ENCODE measurements at places on chromosomes 1 and 21.
A peak's percentile ranks its signal among the peaks of the same experiment; 100 is the strongest.

DNA sequence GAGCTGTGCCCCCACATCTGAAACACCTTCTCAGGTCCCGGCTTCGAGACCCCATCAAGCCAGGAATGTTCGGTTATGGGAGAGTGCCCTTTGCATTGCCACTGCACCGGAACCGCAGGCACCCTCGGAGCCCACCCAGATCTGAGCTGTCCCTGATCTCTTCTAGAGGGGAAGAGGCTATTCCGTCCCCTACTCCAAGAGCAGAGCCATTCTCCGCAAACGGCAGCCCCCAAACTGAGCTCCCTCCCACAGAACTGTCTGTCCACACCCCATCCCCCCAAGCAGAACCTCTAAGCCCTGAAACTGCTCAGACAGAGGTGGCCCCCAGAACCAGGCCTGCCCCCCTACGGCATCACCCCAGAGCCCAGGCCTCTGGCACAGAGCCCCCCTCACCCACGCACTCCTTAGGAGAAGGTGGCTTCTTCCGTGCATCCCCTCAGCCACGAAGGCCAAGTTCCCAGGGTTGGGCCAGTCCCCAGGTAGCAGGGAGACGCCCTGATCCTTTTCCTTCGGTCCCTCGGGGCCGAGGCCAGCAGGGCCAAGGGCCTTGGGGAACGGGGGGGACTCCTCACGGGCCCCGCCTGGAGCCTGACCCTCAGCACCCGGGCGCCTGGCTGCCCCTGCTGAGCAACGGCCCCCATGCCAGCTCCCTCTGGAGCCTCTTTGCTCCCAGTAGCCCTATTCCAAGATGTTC, 4.3 kb downstream of the ADAMTSL4 start:
- DNase-seq: no peak

GRCh38 chr1:231139659-231140654, 21.9 kb upstream of the TRIM67 start:
- no peak for DNase-seq

DNA sequence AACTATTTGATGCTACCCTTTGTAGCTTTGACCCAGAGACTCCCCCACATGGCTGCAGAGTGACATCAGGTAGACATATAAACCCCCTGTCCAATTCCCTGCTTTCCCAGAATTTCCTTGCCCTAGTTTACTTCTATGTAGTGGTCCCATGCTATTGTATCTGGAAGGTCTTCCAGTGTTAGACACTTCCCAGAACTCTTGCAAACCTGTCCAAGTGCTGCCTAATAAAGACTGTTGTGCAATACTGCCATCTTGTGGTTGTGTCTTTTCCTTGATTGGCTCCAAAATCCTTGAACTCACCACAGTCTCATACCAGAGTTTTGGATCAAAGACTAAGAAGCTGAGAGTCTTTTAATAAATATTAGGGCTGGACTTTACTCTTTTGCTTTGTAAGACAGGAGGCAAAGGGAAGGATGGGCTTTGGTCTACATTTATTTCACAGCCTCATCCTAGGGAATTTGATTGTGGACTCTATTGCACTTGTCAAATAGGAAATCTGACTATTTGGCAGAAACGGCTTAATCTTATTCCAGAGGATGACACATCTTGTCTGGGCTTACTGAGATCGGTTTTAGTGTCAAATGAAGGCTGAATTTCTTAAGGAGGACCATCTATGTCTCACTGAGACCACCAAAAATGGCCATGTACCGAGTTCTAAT, 169.9 kb downstream of the LRRC7 start:
- peak; percentile 36 for DNase-seq

DNA sequence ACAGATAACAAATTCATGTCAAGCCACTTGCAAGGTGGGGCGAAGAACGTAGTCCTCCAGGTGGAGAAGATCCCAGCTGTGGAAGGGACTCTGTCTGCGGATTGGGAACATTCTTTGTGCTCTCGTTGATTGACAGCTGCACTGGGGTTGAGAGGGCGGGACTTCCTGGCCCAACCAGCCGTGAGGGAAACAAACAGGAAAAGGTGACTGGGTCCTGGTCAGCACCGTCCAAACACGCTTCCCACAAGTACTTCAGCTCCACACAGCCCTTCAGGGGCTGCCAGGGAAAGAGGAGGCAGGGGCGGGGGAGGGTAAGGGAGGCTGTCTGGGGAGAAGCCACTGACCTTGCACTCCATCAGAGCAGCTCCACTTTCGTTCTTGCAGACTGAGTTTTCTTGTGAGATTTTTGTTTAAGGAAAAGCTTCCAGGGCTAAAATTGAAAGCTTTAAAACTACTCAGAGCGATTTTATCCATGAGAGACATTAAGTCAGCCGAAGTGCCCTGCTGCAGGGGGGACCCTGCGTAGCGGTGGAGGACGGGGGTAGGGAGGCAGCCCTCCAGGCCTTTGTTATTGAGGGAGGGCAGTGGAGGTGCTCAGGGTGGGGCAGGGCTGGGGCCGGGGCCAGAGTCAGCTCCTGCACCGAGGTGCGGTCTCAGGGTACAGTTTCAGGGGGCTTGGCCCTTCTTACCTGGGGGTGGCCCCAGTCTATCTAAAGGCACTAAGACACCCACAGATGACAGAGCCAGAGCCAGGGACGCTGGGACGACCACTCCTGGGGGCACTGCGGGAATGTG, 21.6 kb upstream of the STUM start:
- DNase-seq: no peak

DNA sequence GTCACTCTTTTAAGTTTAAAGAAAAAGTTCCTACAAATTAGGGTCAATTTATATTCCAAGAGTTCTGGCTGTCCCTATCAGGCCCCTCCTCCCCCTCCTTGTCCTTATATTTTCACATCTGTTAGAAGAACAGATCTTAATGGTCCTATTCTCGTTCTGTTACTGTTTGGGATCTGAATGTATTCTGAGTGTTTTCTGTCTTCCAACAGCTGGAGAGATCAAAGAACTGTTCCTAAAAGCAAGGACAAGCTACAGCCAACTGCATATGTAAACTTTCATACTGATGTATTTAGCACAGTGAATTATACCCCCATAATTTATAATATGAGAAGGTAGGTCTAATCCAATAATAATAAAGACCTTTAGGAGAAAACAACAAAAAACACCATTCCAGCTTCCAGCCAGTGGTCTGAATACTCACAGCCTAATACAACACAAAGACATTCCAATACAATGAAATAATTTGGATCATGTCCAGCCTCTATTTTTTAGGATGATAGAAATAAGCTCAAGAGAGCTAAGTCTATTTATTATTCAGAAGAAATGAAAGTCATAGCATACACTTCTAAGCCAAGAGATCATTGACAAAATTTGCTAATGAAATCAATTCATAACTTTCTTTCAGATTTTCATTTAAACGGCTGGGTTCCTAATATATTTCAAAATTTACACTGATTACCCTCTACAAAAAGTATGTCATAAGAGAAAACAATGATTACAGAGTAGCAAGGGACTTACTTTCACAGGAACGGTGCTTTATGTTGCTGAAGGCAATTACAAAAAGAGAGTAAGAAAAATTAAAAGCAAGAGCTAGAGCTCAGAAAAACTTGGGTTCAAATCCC, 25.3 kb downstream of the WLS start:
- no peak for DNase-seq

DNA sequence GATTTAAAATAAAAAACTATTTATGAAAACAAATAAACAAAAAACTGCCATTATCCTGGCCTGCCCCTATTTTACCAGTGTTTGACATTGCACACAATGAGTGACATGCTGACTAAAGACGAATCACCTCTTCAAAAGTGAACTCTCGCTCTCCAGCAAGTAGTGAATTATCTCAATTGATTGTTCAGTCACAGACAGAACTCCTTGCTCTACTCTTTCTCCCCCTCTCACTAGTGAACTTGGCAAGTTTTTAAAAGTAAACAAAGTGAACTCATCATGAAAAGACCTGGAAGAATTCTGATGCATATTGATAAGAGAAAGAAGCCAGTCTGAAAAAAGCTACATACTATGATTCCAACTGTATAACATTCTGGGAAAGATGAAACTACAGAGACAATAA, 4.7 kb upstream of the C1orf52 start:
- no peak for DNase-seq

DNA sequence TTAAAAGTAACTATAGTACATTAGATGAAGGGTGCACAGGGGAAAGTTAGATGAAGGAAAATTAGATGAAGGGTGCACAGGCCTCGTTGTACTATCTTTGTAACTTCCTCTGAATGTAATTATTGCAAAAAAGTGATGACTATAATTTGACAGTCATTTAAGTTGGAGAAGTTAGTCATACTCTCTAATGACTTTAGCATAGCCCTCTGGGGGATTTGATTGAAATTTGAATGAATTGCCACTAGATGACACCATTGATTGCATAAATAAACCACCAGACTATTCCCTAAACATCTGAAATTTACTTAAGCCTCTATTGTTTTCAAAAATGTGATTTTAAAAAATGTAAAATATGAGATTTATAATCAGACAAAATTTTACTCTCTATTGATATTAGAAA, 102.6 kb downstream of the TPR start:
- DNase-seq: no peak

DNA sequence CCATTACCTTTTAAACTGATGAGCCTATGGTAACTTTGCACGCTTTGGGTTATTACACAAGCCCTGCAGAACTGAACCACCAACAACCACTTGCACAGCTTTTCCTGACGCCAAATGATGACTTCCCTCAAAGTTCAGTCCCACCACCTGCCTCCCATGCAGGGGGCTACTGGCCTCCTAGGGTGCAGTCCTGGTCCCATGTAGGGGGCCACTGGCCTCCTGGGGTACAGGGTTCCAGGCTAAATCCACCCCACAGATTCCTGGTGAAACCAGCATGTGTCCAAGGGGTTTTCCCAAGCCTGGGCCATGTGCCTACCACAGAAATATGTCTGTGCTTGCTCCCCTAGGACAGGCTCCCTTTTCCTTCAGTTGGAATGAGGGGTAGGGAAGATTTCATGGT, 73.4 kb upstream of the ZNF678 start:
- no peak for DNase-seq

DNA sequence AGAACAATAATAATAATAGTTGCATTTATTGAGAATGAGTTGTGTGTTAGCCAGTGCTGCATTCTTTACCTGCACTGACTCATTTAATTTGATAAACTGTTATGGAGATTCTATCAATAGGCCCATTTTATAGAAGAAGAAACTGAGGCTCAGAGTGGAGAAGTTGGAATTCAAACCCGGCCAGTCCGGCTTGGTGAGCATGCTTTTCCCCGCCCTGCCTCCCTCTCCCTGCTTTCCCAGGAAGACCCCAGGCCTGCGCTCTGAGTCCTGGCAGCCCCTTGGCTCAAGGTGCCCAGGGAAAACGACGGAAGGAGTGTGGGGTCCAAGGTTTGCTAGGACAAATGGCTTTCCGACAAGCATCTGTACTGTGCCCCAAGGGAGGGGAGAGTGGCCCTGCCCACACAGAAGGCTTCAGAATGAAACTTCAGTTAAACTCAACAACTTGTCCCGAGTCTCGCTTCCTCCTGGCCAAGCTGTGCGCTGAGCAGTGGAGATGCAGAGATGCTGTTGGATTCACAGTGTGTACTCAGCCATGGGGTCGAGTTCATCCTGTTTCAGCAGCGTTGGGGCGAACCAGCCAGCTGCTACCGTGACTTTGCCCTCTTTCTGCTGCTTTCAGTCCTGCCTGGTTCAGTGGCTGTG, 23.3 kb upstream of the PADI6 start:
- no peak for DNase-seq

- no peak for DNase-seq
Observed at GRCh38 chr1:53080769-53081168, 18.8 kb downstream of the PODN start.

DNA sequence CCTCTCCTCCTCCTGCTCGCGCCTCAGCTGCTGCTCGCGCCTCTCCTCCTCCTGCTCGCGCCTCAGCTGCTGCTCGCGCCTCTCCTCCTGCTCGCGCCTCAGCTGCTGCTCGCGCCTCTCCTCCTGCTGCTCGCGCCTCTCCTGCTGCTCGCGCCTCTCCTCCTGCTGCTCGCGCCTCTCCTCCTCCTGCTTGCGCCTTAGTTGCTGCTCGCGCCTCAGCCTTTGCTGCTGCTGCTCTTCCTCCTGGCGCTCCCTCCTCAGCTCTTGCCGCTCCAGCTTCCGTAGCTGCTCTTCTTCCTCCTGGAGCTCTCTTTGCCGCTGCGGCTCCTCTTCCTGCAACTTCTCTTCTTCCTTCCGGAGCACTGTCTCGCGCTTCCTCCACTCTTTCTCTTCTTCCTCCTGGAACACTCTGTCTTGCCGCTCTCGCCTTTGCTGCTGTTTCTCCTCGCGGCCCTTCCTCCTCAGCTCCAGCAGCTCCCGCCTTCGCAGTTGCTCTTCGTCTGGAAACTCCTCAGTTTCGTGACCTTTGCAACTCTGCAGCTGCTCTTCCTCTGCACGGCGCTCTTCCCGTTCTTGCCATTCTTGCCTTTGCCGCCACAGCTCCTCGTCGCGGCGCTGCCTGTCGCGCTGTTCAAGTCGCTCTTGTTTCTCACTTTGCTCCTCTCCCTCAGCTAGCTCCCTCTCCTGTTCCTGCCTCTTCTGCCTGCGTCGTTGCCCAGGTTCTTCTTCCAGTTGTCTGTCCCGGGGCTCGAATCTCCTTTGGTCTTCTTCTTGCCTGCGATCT, 3.0 kb downstream of the TCHH start:
- no peak for DNase-seq

DNA sequence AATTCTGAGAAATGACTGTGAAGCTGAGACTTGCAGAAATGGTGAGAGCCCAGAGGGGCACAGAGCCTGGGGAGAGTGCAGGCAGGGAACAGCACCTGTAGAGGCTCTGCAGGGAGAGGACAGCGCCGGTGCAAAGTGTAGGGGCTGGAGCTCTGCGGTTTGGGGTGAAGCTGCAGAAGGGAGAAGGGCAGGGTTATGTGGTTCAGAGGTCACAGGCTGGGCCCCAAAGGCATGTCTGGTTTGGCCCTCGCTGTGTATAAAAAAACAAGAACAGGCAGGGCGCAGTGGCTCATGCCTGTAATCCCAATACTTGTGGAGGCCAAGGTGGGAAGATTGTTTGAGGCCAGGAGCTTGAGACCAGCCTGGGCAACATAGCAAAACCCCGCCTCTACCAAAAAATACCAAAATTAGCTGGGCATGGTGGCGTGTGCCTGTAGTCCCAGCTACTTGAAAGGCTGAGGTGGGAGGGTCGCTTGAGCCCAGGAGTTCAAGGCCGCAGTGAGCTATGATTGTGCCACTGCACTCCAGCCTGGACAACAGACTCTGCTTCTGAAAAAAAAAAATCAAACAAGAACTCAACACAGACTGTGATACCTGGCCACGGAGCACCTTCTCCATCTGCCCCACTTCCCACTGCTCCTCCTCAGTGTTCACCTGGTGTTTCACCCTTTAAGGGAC, 29.1 kb downstream of the SERINC2 start:
- DNase-seq: no peak

DNA sequence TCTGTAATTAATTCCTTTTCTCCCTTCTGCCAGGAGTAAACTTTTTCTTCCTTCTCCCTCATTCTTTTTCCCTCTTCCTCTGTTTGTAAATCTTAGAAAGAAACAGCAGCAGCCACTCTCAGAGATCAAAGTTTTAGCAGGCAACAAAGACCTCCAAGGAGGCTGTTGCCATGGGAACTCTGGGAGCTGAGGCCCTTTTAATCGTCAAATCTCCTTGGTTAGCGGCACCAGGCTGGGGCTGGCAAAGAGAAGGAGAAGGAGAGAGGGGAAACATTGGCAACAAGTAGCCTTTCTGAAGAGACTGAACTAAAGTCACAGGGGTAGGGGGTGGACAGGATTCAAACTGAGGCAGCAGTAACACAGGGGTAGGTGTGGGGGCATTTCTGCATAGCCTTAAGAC, 25.2 kb downstream of the ILDR2 start:
- DNase-seq: no peak
